ENCODE measurements at places on chromosomes 12 and 14. TPM values are rescaled to one million over a fixed set of nuclear protein-coding genes. Genes with fewer than 3 reads are reported as not detected.

MORN3 gene
- total RNA-seq, result 2.3 TPM

DYRK2 gene
- total RNA-seq, result 17.2 TPM

MYF5 gene
- not detected for total RNA-seq

ADAM20 gene
- total RNA-seq, result 2.1 TPM

JPH4 gene
- 0.11 TPM for total RNA-seq

GDF3 gene
- 0.45 TPM for total RNA-seq

HCAR2 gene
- total RNA-seq, result not detected

FBRSL1 gene
- 14.3 TPM for total RNA-seq

- no peaks in the 10 kb centered on the region for H3K36me3 ChIP-seq
- H3K4me3 ChIP-seq, result peak overlapping the region; percentile 75
- DNase-seq, result no peak
- H3K27ac ChIP-seq, result no peak overlapping the region
- peaks cover 13% of the 10 kb centered on the region for H3K4me1 ChIP-seq
These were observed 1.0 kb downstream of the SOCS4 start for GRCh38 chr14:55028066-55028465.

DNA sequence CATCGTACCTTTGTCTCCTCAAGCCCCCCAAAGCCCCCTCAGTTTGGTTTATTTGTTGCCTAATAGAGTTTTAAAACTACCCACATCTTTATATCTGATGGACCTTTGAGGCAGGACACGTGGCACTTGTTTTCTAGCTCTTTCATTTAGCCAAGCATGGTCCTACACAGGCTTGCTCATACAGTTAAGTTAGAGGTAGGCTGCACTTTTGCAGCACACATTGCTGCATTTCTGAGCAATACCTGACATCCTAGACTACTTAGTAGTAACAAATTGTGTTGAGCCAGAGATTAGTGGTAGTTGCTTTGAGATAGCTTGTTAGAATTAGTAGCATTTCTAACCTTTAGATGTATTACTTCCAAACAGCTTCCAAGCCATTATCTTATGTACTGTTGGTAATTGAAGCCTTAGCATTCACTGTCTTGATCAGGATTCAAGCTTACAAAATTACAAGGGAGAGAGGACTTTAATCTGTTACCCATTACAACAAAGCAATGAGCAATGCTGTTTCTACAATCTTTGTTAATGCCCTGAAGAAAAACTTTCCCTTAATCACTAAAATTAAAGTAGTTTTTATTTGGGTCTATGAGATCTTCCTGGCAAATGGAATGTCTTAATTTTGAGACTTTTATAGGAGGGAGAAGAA, 96.6 kb downstream of the WNK1 start:
- peaks cover 6% of the 10 kb centered on the region for H3K4me1 ChIP-seq
- H3K4me3 ChIP-seq, result no peak overlapping the region
- no peak overlapping the region for H3K27ac ChIP-seq
- no peaks in the 10 kb centered on the region for H3K36me3 ChIP-seq
- H3K27me3 ChIP-seq, result no peaks in the 10 kb centered on the region

DNA sequence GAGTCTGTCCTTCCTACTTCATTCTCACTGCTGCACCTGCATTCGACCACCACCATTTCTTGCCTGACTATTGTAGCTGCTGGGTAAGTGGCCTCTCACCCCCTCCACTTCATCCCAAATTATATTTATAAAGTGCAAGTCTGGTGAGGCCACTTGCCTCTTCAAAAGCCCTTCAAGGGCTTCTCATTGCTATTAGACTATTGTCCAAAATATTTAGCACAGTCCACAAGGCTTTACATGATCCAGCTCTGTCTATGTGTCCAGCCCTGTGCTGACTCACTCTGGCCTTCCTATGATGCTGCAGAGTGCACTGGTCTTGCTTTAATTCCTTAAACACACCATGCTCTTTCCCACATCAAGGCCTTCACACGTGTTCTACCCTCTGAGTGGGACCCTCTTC, 46.0 kb downstream of the PAH start:
- no peaks in the 10 kb centered on the region for H3K4me1 ChIP-seq
- no peaks in the 10 kb centered on the region for H3K36me3 ChIP-seq
- no peaks in the 10 kb centered on the region for H3K27me3 ChIP-seq
- no peak overlapping the region for H3K4me3 ChIP-seq
- H3K27ac ChIP-seq, result no peak overlapping the region

DNA sequence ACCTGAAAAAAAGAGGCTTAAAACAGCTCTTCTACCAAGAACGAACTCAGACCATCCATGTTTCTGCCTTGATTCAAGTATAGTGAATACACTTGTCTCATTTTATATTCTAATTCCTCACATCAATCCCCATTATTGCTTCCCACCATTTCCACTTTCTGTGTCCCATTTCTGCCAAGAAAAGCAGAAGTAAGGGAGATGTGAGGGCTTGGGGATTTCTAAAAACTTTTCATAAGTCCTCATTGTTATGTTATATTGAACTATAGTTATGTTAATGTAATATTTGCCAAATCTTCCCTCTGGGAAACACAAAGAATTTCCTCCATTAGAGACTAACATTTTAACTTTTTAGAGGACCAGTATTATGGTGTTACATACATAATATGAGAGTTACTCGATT, 48.2 kb upstream of the PSMA6 start:
- H3K36me3 ChIP-seq, result no peaks in the 10 kb centered on the region
- H3K4me3 ChIP-seq, result no peak overlapping the region
- H3K4me1 ChIP-seq, result peaks cover 18% of the 10 kb centered on the region
- no peaks in the 10 kb centered on the region for H3K27me3 ChIP-seq
- no peak overlapping the region for H3K27ac ChIP-seq
- DNase-seq, result no peak

- H3K27ac ChIP-seq, result no peak overlapping the region
- no peaks in the 10 kb centered on the region for H3K36me3 ChIP-seq
- no peak for DNase-seq
- peaks cover 43% of the 10 kb centered on the region for H3K4me1 ChIP-seq
These were observed 17.1 kb downstream of the SYNE3 start for GRCh38 chr14:95499354-95499750.

DNA sequence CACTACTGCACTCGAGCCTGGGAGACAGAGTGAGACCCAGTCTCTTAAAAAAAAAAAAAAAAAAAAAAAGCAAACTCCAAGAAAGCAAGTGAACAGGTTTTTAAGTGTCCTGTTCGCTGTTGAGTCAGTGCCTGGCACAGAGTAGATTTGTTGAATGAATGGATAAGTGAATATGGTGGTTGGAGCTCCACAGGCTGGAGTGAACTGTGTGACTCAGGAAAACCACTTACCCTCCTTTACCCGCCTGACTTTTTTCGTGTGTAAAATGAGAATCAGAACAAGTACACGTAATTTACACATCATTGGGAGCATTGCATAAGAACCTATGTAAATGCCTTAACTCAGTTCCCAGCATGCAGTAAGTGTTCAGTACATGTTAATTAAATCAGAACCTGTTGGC, 24.0 kb upstream of the ESRRB start:
- no peak for DNase-seq
- H3K4me3 ChIP-seq, result no peak overlapping the region
- no peaks in the 10 kb centered on the region for H3K36me3 ChIP-seq
- H3K4me1 ChIP-seq, result peaks cover 9% of the 10 kb centered on the region
- H3K27ac ChIP-seq, result no peak overlapping the region

- no peak for DNase-seq
- H3K36me3 ChIP-seq, result no peaks in the 10 kb centered on the region
- no peak overlapping the region for H3K27ac ChIP-seq
- H3K27me3 ChIP-seq, result no peaks in the 10 kb centered on the region
- no peak overlapping the region for H3K4me3 ChIP-seq
- H3K4me1 ChIP-seq, result no peaks in the 10 kb centered on the region
These were observed 55.8 kb downstream of the TNFAIP2 start for GRCh38 chr14:103179094-103179493.

DNA sequence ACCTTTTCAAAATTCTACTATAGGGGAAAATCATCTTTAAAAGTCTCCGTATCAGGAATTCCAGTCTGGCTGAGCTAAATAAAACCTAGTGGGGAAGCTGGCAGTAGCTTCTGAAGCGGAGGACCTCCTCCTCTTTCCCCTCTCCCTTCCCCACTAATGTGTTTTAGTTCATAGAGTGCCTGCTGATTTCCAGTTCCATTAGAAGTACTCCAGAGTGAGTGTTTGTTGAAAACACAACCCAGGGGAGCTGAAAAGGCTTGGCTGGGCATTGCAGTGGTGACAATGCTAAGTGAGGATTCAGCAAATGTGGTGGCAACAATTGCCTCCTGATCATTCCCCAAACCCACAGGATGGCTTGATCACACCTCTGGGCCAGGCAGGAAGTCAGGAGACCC, 144.2 kb upstream of the FRMD6 start:
- H3K4me3 ChIP-seq, result no peak overlapping the region
- H3K36me3 ChIP-seq, result no peaks in the 10 kb centered on the region
- H3K4me1 ChIP-seq, result peaks cover 20% of the 10 kb centered on the region
- DNase-seq, result peak; percentile 78

DNA sequence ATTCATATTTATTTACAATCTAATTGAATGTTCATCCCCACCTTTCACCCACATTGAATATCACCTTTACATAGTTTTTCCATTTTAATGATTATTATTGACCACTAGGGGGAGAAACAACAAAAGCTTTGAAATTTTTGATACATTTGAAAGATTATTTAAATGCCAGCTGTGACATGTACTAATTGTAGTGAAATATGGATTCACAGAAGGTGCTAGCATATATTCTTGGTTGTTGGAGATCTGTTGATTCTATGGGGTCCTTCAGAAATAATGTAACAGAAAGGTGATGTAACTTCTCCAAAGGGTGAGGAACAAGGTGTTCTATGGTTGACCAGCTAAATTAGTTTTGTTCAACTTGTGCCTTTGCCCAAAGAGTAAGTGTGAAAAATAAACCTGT, 22.4 kb upstream of the GPR33 start:
- H3K4me1 ChIP-seq, result peaks cover 9% of the 10 kb centered on the region
- no peaks in the 10 kb centered on the region for H3K36me3 ChIP-seq
- DNase-seq, result no peak
- H3K27me3 ChIP-seq, result no peaks in the 10 kb centered on the region

DNA sequence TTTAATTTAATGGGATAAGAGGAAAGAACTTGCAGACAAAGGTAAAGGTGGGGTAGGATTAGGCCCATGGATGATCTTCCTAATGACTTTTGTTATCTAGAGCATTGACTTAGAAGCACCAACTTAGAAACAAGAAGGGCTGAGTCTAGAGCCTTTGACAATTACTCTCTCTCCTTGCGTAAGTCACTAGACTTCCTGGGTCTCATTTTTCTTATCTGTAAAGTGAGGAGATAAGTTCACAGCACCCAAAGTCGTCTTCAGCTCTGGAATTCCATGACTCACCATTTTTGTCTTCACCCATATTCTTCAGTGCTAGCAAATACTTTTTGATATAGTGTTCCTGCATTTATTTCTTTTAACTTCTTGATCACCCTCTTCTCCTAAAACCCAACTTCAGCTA, 75.7 kb downstream of the SSPN start:
- no peaks in the 10 kb centered on the region for H3K27me3 ChIP-seq
- peaks cover 40% of the 10 kb centered on the region for H3K4me1 ChIP-seq
- DNase-seq, result no peak
- H3K36me3 ChIP-seq, result no peaks in the 10 kb centered on the region
- H3K4me3 ChIP-seq, result no peak overlapping the region
- H3K27ac ChIP-seq, result no peak overlapping the region

GRCh38 chr14:61545726-61546455, 149.4 kb upstream of the HIF1A start:
- peak; percentile 63 for DNase-seq
- no peaks in the 10 kb centered on the region for H3K27me3 ChIP-seq
- H3K4me1 ChIP-seq, result peaks cover 49% of the 10 kb centered on the region
- H3K36me3 ChIP-seq, result no peaks in the 10 kb centered on the region
- H3K4me3 ChIP-seq, result no peak overlapping the region

DNA sequence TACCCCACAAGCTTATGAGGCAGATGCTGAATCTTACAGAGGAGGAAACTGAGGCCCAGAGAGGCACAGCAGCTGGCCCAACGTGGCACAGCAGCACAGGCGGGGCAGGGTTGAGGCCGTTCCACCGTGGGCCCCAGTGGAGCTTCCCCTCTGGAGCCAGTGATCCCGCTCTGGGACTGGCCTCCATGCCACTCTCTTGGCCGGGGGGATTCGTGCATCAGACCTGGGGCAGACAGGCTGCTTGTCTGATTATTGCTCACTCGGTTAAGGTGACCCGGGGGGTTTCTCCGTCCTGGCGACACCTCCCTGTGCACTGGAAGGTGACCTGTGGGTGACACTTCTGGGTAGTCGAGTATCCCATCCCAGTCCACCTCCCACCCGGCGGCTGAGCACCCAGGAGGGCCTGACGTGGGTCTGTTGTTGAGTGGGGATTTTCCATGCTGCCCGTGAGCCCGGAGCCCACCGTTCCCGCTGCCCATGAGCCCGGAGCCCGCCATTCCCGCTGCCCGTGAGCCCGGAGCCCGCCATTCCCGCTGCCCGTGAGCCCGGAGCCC, 27.8 kb downstream of the NOC4L start:
- H3K27me3 ChIP-seq, result no peaks in the 10 kb centered on the region
- H3K4me3 ChIP-seq, result no peak overlapping the region
- no peaks in the 10 kb centered on the region for H3K4me1 ChIP-seq
- no peak for DNase-seq
- H3K27ac ChIP-seq, result no peak overlapping the region

Data from thyroid gland (tissue), 4 donors.